Dorsolateral prefrontal cortex (tissue), 122 donors: ENCODE measurements at places on chromosomes 4 and X. TPM values are rescaled to one million over a fixed set of nuclear protein-coding genes. Genes with fewer than 3 reads are reported as not detected.

- no peak for DNase-seq
Observed at GRCh38 chrX:39599339-39599738, 498.4 kb downstream of the BCOR start.

DNA sequence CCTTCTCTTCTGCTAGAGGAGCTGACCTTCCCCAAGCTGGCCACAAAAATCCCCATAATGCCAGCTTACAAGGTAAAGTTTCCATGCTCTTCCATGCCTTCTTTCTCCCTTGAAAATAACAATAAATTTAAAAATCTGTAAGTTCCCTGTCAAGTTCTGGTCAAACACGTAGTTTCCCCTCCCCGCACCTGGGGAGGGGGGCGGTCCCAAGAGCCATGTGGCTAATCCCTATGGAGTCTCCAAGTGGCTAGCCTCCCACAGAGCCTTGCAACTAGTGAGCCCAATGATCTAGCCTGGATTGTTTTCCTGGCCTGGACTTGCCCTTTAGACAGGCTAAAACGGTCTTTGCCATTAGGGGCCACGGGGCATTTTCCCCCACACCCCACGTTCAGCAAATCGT is 2.1 kb upstream of the NRK start:
- DNase-seq: no peak

- DNase-seq: no peak
Observed at GRCh38 chr4:105440890-105441289, 33.0 kb downstream of the PPA2 start.

GRCh38 chr4:87506974-87507701 is 22.0 kb downstream of the SPARCL1 start:
- DNase-seq: no peak

- no peak for DNase-seq
Observed at GRCh38 chrX:23035493-23035892, 35.7 kb downstream of the DDX53 start.

DNA sequence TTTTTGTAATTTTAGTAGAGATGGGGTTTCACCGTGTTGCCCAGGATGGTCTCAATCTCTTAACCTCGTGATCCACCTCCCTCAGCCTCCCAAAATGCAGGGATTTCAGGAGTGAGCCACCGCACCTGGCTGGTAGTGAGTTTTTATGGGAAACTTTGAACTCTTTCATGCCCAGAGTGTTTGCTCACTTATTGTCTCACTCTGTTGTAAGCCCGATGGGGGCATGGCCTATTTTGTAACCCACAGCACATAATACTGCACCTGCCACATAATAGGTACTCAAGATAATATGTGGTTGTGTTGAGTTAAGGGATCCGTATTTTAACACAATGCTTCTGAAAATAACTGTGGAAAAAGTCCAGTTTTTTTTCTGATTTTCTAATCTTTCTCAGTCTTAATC is 109.6 kb upstream of the GIMD1 start:
- no peak for DNase-seq

DNA sequence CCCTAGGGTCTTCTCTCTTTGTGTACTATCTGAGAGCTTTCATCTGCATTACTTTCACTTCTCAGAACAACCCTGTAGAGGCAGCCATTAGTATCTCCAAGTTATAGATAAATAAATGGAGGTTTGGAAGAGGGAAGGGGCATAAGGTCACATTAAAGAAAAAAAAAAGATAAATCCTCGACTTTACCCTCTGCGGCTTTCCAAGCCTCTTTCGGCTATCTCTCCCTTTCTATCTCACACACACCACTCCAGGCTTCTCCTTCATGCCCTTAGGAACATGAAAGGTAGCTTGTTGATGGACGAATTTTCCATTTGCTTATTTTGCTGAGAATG is 660 bp upstream of the ARHGEF9 start:
- DNase-seq: no peak

- no peak for DNase-seq
Observed at GRCh38 chr4:7612311-7612897, 177.7 kb upstream of the PSAPL1 start.

DNA sequence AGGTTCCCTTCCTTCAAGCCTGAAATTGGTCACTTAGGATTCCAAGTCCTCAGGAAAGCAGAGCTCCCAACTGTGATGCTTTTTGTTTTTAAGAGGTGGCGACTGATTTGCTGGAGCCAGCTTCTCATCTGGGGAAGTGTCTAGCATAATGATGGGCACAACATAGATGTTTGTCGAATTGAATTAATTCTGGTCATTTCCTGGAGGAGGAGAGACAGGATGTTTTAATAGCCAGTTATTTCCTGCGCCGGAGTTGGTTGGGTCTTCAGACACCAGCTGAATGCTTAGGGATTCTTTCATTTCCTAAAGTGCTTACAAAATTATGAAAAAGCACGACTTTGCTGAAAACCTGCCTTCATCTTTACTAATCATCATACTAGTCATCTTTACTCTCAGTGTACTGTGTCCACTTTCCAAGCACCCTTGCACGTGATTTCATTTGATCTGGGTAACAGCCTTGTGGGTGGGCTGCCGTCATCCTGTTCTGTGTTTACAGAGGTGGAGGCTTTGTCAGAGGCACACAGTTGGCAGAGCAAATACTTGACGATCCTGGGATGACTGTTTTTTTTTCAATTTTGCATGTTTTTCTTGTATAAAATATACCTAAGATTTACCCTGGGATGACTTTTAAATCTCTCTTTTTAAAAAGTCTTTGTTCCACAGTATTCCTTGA is 49.5 kb downstream of the RGS12 start:
- no peak for DNase-seq

DNA sequence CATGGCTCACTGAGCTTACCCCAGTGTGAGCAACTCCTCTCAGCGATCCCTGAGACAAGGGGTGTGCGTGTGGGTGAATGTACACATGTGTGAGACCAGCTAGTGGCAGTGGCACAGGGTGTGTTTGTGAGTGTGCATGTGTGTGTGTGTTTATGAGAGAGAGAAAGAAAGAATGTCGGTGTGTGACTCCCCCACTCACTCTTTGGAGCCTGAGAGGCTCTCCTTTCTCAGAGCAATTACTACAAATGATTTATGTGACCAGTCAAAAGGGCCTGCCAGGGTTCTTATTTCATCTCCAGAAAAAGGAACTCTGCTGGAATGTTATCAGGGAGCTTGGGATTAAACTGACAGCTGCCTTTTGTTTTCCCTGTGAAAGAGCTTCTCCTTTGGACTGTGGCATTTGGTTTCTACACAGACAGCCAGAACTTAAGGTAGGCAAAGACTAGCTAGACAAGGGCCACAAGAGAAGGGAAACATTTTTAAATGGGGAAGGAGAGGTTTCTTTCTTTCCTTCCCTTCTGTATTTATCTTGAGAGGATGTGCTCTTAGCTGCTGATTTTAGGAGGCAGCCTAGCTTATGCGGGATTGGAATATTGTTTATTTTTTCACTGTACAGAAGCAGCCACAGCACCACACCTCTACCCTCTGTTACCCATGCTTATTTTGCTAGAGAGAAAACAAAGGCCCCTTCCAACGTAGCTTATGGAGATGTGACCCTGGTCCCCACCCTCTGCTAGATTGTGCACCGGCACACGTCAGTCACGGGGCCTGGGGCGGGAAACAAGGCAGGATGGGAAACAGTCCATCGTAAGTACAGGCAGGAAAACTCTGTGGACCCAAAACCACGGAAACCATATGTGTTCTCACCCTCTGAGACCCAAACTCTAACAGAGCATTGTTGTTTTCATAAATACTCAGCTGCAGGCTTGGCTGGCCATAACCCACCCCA is 143.5 kb downstream of the MGST2 start:
- no peak for DNase-seq

- DNase-seq: no peak
Observed at GRCh38 chr4:37953620-37954293, 6.4 kb upstream of the PTTG2 start.

- DNase-seq: no peak
Observed at GRCh38 chrX:116282751-116283150, 112.2 kb downstream of the AGTR2 start.

- DNase-seq: no peak
Observed at GRCh38 chr4:34464196-34464595, 1780.1 kb downstream of the ARAP2 start.

DNA sequence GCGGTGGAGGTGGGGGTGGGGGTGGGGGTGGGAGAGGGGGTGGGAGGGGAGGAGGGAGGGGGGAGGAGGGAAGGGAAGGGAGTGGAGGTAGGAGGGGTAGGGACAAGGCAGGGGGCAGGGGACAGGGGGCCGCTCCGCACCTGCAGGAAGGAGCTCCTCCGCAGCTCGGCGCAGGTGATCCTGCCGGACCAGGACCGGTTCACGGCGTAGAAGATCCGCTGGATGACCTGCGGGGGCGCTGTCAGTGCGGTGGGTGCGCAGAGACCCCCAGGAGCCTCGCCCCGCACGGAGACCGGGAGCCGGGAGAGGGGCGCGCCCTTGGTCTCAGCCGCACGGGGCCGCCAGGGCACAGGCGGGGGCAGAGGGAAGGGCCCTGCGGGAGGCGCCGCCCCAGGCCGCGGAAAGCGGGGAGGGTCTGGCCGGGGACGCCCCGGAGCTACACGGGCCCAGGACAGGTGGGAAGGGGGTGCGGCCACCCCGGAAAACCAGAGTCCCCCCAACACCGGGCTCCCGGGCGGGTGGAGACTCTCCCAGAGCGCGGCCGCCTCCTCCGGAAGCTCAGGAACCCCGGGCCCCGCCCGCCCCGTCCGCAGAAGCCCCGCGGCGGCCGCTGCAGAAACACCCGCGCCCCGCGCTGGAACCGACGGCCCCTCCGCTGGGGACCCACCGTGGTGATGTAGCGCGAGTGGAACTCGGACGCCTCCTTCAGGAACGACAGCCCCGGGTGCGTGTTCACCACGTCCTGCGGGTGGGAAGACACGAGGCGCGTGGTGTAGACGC is 27.6 kb upstream of the GTPBP6 start:
- DNase-seq: no peak

DNA sequence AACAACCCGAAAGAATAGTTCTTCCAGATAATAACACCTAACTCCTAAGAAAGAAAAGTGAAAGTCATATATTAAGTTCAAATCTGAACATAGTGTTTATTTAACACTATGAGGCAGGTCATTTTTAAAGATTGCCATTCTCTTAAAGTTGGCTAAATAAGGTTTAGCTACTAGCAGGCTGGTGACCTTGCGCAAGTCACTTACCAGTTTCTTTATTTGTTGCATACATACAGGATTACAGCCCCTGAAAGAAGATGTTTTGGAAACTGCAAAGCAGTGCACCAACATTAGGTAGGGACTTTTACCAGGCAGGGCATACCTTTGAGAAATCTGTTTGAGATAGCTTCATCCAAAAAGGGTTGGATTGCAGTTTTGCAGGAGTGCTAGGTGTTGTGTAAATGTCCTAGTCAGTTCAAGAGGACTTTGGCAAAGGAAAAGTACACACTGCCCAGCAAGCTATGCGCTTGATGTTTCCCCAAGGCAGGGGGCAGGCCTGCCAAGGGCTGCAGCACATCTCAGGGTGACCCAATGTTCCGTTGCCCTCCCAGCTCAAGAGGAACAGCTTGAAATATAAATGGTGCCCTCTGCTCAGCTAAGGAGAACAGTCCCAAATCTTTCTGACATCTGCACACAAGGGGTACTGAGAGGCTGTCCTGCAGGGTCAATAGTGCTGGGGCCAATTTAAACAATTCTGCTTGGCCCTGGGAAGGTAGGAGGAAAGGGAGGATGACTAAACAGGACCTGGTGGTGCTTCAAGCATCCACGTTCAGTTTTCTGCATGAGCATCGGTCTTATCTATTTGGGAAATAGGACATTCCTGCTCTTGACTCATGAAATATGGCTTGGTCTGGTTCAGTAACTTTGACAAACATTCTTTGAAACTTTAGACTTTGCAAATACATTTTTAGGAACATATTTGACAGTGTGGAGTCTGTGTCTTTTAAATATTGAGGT is 130.8 kb downstream of the COL4A6 start:
- DNase-seq: no peak

- no peak for DNase-seq
Observed at GRCh38 chr4:112315446-112315845, 18.3 kb downstream of the ALPK1 start.

DNA sequence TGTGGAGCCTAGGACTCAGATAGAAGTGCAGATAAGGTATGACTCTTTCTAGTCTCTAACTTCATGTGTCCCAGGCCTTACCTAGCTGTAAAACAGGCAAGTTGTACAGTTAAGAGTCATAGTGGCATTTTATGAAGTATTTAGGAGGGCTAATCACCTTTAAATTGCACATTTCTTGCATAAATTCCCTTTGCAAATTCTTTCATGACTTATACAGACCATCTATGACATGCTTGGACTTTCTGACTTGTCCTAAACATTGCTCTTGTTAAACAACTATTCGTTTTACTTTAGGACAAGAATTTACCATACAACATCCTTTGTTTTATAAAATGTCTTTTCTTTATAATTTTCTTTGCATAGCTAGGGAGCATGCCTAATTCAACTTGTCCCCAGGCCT is 7.8 kb upstream of the RRAGB start:
- no peak for DNase-seq

- no peak for DNase-seq
Observed at GRCh38 chr4:26682436-26682835, 98.6 kb downstream of the TBC1D19 start.

GRCh38 chr4:67776746-67777145 is 22.6 kb upstream of the GNRHR start:
- DNase-seq: no peak

GRCh38 chrX:45068569-45068968 is 132.1 kb downstream of the DIPK2B start:
- no peak for DNase-seq

DNA sequence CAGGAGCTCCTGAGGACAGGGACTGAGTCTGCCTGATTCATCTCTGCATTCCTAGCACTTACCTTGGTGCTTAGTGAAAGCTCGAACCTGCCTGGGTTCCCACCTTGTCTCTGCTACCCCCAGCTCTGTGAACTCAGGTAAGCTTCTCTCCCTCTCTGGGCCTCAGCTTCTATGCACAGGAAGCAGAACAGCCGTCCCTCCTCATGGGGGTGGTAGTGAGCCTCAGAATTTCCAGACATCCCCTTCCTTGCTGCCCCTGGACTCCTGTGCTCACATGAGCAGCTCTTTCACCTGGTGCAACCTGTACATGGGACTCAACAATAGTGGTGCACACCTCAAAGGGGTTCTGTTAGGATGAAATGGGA is 50.8 kb downstream of the HTRA3 start:
- no peak for DNase-seq

Gene GRID2
- 15.1 TPM for total RNA-seq

Gene DCAF16
- total RNA-seq: 47.4 TPM

Gene OTUD4
- 42.2 TPM for total RNA-seq

Gene MGARP
- total RNA-seq: 2.6 TPM

Gene ANXA10
- not detected for total RNA-seq

Gene DUSP21
- total RNA-seq: not detected

Gene SOWAHD
- total RNA-seq: not detected

Gene ODAPH
- total RNA-seq: not detected

Gene GATA1
- not detected for total RNA-seq

Gene SPANXA2
- total RNA-seq: not detected
